Mesothelial cell of epicardium (in vitro differentiated cells): ENCODE measurements at places on chromosomes 13 and 19.

- DNase-seq = peak; percentile 84
Observed at GRCh38 chr19:51702103-51702824, 9.1 kb downstream of the SPACA6 start.

DNA sequence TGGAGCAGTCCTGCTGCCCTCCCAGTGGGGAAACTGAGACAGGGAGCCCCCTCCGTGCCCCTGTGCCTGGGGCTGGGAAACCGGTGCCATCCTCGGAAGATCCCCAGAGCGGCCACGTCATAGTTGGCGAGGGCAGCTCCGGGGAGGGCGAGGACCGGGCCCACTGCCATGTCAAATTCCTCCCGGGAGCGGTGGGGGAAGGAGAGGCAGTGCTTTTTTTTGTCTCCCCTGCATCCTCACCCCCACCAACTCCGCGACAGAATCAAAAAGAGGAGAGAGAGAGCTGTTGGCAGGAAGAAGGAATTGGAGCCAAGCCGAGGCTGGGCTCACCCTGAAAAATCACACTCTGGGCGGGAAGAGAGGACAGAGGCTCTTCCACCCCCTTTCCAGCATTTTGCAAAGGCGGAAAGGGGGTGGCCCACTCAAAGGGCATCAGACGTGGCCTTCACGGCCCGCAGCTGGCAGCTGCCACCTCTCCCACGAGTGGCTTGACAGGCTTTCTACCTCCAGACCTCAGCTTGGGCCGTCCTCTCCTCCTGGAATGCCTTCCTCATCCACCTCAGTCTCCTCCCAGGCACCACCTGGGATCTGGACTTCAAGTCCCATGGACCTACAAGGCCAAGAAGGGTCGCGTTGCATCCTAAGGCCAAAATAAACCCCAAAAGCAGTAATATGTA lies 19.6 kb upstream of the NFIC start:
- DNase-seq = no peak

GRCh38 chr19:50750010-50750409 lies 20.3 kb upstream of the GPR32 start:
- no peak for DNase-seq

DNA sequence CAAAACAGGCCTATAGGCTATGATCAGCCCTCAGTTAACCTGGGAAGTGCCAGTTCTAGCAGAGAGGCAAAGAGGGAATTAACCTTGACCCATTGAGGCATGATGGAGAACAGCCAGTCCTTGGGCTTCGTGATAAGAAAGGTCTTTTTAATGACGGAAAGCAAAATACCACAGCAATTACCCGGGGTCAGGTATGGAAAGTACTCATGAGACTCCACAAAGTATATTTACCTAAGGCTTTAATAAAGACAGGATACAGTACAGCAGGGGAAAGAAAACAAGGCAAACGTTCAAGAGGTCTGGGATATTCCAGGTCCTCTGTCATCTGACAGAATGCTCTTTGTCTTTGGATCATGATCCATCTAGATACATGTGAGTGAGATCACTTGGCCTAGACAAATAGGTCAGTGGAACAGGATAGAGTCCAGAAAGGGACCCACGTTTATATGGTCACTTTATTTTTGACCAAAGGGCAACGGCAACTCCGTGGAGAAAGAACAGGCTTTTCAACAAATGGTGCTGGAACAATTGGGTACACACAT lies 52.2 kb downstream of the WDFY2 start:
- no peak for DNase-seq

DNA sequence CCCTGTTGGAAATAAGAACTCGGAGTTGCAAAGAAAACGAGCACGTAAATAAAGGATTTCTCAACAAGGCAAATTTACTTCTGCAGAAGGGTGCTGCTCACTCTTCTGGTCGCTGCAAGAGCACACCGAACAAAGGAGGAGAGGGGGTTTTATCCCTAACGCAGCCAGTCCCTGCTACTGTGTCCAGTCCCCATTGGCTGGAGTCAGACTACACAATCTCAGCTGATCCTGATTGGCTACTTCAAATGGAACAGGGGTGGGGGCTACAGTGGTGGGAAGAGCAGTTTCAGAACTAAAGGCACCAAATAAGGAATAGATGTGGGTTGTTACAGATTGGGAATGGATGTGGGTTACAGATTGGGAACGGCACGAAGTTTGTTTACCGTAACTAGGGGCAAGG lies 63.9 kb upstream of the MCF2L start:
- no peak for DNase-seq

GRCh38 chr13:59363313-59363712 lies 800.4 kb downstream of the DIAPH3 start:
- no peak for DNase-seq

DNA sequence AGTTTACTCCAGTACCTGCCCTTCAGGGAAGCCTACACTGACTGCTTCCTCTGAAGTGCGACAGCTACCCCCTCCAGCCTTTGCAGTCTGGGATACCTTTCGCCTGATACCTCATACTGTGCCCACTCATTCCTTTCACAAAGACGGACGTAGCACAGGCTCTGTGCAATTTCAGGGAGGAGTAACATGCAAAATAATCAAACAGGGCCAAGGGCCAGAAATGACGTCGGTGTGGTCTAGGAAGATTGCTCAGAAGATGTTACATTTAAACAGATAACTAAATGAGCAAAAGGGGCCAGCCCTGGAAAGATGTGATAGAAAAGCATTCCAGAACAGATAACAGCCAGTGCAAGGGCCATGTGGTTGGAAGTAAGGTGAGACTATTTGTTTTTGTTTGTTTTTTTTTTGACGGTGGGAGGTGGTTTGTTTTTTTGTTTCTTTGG lies 6.6 kb upstream of the DDX39A start:
- DNase-seq = no peak

GRCh38 chr19:43739439-43740235 lies 15.1 kb downstream of the SMG9 start:
- no peak for DNase-seq

DNA sequence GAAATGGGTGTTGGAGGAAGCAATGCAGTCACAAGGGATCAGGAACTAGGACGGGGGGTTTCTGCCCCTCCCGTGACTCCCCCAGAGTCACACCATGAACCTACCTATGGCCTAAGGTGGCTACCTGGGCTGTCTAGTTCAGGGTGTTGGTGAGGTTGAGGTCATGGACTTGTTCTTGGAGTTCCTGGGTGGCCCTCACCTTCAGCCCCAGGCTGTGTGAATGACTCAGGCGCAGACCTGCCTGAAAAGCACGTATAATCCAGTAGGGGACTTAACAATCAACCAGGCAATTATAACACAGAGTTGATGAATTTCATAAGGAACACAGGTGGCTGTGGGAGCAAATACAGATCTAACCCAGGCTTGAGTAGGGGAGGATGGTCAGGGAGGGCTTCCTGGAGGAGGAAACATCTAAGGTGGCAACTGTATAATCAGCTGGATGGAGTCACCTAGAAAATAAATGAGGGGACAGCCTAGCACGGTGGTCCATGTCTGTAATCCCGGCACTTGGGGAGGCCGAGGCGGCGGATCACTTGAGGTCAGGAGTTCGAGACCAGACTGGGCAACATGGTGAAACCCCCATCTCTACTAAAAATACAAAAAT lies 25.6 kb upstream of the ADGRE1 start:
- DNase-seq = no peak

- no peak for DNase-seq
Observed at GRCh38 chr19:38739440-38740256, 4.6 kb downstream of the CAPN12 start.

- no peak for DNase-seq
Observed at GRCh38 chr19:9381361-9381785, 18.6 kb downstream of the ZNF177 start.

- DNase-seq = no peak
Observed at GRCh38 chr13:103164251-103164650, 98.0 kb upstream of the SLC10A2 start.

DNA sequence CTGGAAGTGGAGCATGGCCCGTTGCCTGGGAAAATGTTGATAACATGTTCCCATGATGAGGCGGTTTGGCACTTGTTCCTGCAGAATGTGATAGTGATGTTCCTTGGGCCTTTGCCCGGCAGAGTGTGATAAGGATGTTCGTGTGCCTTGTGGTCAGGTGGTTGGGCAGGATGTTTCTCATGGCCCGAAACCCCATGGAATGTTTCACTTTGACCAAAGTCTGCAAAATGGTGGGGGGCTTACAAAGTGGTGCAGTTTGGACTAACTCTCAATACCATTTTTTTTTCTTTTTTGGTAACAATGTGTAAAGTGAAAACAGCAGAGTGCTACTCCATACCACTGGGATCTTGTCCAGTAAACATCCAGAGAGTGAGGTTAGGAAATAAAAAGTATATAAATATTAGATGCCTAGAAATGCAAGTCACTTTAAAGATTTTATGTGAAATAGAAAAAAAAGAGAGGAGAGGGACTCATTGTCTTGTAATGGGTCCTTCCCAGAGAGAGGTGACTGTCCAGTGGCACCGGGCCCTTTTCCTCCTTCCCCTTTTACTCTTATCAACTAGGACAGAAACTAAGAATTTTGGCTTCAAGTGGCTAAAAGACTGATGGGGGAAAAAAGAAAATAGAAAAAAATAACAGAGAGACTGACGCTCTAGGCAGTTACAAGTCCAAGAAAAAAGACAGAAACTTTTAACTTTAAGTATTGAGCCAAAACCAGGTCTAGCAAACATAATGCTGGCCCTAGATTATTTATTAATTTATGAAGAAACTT lies 5.7 kb downstream of the FPR3 start:
- DNase-seq = no peak

GRCh38 chr19:45641274-45642105 lies 2.3 kb upstream of the EML2 start:
- DNase-seq = peak; percentile 79

GRCh38 chr13:22561581-22561980 lies 619.2 kb upstream of the SGCG start:
- no peak for DNase-seq

DNA sequence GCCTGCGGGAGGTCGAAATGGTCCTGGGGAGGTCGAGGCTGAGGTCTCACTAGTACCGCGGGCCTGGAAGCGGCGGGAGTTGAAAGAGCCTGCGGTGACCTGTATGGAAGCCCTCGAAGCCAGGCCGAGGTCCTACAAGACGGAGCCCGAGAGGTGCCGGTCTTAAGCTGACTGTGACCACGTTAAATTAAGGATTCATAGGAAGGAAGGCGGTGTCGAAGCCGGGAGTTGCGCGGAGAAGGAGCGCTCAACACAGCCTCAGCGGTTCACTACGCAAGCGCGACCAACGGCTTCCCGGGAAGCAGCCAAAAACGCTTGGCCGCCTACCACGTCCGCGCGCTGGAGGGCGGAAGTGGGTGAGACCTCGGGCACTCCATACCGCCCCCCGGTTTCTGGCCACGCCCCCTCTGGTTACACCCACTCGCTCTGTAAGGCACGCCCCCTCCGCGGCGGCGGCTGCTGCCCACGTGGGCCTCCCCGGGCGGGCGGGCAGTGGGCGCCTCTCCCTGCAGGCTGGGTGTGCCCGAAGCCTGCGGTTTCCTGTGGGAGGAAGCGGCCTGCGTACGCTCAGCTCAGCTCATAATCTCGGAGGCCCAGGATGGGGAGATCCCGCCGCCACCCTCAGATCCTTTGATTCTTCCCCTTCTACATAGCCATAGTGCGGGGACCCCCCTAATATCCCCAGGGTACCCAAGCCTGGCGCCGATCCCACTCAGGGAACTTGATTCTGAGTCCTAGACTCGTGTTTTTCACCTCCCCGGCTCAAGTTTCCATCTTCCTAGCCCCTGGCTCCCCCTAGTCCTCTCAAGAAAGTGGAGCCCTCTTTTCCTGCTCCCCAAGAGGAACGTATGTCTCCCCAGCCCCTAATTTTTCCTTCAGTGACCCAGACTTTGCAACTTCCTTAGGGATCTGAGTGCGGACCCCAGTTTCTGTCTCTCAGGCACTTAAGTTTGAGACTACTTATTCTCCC lies 3.4 kb upstream of the EMP3 start:
- peak; percentile 99 for DNase-seq

DNA sequence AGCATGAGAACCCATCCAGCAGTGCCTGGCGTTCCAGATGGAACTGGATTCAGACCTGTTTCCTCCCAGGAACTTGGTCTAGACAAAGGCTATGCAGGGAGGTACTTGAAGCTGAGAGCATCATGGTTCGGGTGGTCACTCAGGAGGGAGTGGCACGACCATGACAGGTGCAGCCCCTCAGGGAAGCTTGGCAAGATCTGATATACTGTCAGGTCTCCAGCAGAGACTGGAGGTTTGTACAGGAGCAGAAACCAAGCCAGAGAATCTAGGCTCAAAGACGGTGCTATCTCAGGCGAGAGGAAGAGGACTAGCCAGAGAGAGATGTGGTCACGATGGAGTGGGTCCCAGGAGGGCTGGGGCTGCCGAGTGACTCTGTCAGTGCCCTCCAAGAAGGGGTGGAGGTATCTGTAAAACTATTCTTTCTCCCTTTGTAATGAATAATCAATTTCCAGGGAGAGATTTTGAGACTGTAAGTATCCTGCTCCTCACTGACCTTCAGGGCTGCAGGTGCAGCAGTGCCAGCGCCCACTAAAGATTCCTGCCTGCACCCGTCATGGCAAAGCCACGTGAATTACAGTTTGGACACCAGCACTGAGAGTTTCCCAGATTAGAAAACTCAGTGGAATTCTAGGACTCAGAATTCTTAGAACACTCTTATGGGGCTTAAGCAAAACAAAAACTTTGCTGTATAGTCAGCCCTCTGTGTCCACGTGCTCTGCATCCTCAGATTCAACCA lies 10.2 kb upstream of the DCUN1D2 start:
- DNase-seq = no peak

DNA sequence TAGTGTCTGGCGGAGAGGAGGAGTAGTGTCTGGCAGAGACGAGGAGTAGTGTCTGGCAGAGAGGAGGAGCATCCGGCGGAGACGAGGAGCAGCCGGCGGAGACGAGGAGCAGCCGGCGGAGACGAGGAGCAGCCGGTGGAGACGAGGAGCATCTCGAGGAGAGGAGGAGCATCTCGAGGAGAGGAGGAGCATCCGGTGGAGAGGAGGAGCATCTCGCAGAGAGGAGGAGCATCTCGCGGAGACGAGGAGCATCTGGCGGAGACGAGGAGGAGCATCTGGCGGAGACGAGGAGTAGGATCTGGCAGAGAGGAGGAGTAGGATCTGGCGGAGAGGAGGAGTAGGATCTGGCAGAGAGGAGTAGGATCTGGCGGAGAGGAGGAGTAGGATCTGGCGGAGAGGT lies 18.2 kb downstream of the C13orf46 start:
- DNase-seq = no peak

DNA sequence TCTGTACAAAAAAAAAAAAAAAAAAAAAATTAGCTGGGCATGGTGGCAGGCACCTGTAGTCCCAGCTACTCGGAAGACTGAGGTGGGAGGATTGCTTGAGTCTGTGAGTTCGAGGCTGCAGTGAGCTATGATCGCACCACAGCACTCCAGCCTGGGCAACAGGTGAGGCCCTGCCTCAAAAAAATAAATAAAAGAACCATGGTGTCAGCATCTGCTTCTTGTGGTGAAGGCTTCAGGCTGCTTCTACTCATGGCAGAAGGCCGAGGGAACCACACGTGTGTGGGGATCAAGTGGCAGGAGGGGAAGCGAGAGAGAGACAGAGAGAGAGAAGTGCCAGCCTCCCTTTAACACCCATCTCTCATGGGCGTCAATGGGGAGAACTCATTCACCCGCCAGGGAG lies 13.5 kb downstream of the BCL3 start:
- DNase-seq = no peak

DNA sequence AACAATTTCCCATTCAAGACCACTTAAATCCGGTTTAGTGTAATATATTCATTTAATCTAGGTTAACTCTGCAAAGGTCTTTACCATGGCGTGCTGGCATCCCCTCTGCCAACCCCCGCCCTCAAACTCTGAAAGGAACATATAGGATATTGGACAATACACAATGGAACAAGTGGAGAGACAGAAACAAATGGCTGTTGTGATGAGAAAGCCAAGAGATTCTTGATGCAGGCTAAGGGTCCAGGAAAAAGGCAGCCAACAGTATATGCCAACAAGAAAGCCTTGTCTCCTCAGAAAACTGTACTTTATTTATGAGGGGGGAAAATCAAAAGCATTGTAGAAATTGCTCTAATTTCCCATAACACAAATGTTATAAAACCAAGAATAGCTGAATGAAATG lies 407.3 kb upstream of the SGCG start:
- DNase-seq = no peak
